ENCODE measurements at places on chromosomes 2 and 18. TPM values are rescaled to one million over a fixed set of nuclear protein-coding genes. Genes with fewer than 3 reads are reported as not detected.
A peak's percentile ranks its signal among the peaks of the same experiment; 100 is the strongest.

DNA sequence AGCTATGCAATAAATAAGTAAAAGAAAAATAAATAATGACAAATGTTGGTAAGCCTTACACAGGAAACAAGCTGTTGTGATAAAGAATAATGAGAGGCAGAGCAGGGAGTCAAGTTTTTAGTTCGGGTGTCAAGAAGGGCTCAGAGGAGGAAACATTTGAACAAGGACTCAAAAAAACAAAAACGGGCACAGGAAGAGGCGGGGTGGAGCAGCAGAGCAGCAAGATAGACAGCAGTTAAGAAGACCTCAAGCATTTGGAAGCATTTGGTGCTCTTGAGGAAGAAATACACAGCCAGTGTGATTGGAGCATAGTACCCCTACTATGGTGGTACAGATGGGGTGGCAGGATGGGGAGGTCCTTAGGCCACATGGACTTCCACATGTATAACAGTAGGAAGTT, 2.8 kb downstream of the TMEM169 start:
- H3K27me3 ChIP-seq, result no peaks in the 10 kb centered on the region
- peaks cover 63% of the 10 kb centered on the region for H3K4me1 ChIP-seq
- peak overlapping the region; percentile 95 for H3K27ac ChIP-seq
- peak overlapping the region; percentile 55 for H3K4me3 ChIP-seq
- DNase-seq, result peak; percentile 42

GRCh38 chr2:36951574-36951973, 14.8 kb downstream of the STRN start:
- DNase-seq, result no peak
- peaks cover 4% of the 10 kb centered on the region for H3K36me3 ChIP-seq
- no peak overlapping the region for H3K4me3 ChIP-seq

DNA sequence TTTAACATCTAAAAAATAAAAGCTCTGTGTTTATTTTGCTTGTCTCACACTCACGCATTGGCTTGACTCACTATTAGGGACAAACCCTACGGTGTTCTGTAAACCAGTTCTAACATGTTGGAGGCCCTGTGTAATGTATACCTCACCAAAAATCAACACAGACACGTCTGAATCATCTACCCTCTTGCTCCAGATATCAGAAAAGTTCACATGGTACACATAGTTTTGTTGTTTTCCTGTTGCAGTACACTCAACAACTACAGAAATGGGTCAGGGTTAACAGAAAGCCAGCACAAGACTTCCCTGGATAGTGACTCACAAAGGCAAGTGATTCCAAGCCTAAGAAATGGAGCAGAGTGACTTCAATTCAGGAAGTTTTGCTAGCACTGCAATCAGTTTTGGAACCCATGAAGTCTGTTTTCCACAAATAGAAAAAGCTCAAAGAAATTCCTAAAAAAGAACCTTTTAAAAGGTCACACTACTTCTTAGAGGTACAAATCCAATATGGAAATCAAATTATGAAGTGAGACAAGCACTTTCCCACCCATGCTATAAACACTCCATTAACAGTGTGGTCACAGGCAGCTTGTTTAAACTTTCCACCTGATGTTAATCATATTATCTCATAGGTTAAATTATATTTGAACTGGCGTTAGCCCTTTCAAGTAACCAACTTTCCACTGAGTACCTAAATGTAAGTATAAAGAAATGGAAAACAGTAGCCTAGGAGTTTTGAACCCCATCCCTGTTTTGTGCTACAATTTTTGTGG, 87.4 kb downstream of the GAREM1 start:
- DNase-seq, result no peak
- H3K36me3 ChIP-seq, result no peaks in the 10 kb centered on the region
- H3K27me3 ChIP-seq, result peaks cover 15% of the 10 kb centered on the region
- no peak overlapping the region for H3K4me3 ChIP-seq
- H3K27ac ChIP-seq, result no peak overlapping the region

DNA sequence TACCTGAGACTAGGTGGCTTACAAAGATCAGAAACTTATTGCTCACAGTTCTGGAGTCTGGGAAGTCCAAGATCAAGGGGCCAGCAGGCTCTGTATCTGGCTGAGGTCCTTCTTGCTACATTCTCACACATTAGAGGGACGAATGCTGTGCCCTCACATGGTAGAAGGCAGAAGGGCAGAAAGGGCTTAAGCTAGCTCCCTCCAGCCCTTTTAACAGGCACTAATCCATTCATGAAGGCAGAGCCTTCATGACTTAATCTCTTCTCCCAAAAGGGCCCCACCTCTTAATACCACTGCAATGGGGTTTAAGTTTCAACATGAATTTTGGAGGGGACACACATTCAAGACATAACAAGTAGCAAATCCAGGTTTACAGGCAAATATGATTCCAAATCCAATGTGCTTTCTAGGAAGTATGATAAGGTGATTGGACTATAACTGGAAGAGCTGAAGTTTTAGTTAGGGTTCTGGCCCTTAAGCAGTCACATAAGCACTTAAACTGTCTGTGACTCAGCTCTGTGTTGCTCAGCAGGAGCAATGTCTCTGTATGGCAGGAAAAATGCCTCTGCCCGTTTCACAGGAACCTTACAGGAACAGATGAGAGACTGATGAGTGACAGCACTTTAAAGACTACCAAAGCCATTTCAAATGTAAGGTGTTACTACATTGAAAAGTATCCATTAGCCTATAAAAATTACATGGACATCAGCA, 119.6 kb upstream of the PTPRM start:
- no peaks in the 10 kb centered on the region for H3K27me3 ChIP-seq
- no peak for DNase-seq
- H3K36me3 ChIP-seq, result no peaks in the 10 kb centered on the region
- no peak overlapping the region for H3K4me3 ChIP-seq
- no peaks in the 10 kb centered on the region for H3K4me1 ChIP-seq
- H3K27ac ChIP-seq, result no peak overlapping the region

DNA sequence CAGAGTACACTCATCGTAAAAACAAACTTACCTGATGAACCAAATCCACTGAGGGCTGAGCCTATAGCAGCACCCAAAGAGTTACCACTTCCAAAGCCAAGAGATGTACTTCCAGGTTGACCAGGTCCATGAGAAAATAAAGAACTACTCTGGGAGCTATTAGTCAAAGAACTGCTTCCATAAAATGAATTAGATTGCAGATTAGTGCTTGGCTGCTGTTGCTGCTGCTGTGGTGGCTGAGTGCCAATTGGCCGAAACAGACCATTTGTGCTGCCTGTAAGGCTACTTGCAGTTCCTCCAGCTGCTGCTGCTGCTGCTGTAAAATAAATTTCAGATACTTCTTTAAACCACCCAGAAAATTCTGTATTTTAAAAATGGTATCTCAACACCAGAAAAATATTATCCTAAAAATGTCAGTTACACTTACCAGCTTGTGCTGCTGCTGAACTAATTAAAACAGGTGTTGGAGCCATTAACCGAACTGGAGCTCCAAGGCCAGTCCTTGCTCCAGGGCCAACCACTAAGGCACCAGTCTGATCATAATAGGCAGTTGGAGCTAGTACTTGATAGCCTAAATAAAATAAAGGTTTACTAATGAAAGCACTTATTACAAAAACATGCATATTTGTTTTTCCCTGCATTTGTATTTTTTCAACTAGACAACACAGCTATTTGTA, 58.1 kb upstream of the SDC1 start:
- H3K4me1 ChIP-seq, result peaks cover 4% of the 10 kb centered on the region
- DNase-seq, result no peak
- no peak overlapping the region for H3K4me3 ChIP-seq
- peaks cover 28% of the 10 kb centered on the region for H3K36me3 ChIP-seq
- H3K27me3 ChIP-seq, result no peaks in the 10 kb centered on the region

DNA sequence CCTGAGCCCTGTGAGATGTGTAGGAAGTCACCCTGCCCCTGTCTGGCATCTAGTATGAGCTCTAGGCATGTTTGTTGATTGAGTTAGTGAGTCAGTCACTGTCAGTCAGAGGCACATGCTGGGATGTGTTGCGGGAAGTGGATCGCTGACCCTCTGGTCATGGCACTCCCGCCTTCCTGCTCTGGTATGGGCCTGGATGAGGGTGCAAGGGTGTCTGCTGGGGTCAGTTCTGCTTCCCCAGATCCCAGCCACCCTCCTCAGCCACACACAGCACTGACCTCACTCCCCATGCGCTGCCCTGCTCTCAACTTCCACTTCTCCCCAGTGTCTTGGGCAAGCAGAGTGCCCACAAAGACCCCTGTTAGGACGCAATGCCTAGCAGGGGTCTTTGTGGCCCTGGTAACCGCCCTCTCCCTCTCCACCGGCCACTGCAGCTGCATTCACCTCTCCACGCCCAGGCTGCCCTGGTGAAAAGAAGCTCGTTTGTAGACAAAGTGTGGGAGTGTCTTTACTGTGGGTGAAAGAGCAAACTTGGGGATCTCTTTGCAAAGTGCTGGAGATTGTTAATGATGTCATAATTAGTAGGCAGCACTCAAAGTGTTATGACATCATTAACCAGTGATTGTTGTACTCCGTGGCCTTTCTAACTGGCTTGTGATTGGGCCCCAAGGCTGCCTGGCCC, 252.1 kb downstream of the LDLRAD4 start:
- H3K4me3 ChIP-seq, result no peak overlapping the region
- peaks cover 50% of the 10 kb centered on the region for H3K36me3 ChIP-seq
- no peaks in the 10 kb centered on the region for H3K27me3 ChIP-seq
- peaks cover 52% of the 10 kb centered on the region for H3K4me1 ChIP-seq

DNA sequence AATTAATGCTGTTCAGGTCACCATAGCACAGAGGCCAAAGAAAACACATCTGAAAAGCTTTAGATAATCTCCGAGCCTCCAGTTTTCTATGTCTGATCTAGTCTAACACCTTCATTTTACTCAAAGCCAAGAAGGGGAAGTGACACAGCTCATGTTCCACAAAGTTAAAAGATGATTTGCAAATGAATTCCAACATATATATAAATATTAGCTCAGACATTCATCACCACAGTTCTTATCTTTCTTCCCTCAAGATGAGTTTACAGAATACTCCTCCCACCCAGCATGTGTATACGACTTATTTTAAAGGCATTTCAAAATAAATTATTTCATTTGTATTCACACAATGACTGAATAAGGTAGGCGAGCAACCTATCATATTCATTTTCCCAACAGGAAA, 82.4 kb downstream of the AAK1 start:
- H3K27me3 ChIP-seq, result no peaks in the 10 kb centered on the region
- peaks cover 88% of the 10 kb centered on the region for H3K4me1 ChIP-seq
- no peak overlapping the region for H3K27ac ChIP-seq

RGPD3 gene
- total RNA-seq, result 0.14 TPM
